ENCODE measurements at places on chromosomes 6 and 20.

DNA sequence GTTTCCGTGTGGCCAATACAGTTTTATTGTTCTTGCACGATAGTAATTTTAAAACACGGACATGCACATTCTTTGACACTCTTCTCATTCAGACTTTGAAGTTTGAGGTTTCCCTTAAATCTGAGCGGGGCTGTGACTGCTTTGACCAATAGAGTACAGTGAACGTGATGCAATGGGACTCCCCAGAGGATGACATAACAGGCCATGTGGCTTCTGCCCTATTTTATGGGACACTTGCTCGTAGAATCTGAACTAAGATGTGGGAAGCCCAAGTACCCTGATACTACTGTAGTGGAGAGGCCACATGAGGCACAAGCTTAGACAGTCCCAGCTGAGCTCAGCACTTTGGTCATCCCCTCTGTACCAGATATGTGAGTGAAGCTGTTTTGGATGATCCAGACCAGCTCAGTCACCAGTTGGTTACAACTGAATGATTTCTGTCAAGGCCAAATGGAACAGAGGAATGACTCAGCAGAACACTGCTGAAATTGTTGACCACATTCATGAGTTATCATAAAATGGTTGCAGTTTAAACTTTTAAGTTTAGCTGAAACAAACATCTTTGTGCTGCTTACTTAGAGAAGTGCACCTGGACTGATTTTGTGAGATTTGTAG, 279.4 kb downstream of the RFPL4B start:
- no peak for DNase-seq

- DNase-seq = no peak
These were observed 42.4 kb downstream of the MYT1 start for GRCh38 chr20:64206614-64207013.

GRCh38 chr6:37495244-37495934, 4.3 kb downstream of the CCDC167 start:
- peak; percentile 56 for DNase-seq

GRCh38 chr6:4289770-4290320, 154.5 kb upstream of the ECI2 start:
- no peak for DNase-seq

DNA sequence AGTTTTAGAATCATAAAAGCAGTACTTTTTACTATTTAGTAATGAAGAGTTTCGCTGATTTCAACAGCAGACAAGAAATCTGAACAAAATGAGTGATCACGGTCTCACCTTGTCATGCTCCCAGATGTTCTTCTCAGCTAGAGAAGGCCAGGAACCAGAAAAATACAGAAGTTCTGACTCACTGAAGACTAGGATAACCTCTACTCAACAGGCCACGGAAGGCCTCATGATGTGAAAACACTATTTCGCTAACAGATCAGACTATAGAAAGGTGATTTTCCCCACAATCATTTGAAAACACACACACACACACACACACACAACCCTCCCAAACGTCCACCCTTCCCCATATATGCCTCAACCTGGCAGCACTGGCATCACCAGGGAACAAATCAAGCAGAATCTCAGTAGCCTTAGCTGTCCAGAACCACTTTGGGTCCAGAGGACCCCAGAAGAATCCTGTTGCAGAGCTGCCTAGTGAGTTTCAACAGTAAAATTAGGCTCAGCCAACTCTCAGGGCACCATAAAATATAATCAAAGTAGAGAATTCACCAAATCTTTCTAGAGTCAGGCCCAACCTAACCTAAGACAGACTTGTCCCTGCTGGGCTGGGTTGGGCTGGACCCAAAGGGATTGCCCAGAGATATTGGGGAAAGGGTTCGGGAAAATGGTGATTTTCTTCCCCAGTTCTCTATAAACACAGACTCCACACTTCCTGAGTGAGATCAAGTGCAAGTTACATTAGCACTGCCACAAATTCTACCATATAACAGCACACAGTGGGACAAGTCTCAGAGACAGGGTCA, 7.9 kb downstream of the EXOC2 start:
- DNase-seq = peak; percentile 35

- no peak for DNase-seq
These were observed 11.4 kb downstream of the GPX5 start for GRCh38 chr6:28537065-28537464.

DNA sequence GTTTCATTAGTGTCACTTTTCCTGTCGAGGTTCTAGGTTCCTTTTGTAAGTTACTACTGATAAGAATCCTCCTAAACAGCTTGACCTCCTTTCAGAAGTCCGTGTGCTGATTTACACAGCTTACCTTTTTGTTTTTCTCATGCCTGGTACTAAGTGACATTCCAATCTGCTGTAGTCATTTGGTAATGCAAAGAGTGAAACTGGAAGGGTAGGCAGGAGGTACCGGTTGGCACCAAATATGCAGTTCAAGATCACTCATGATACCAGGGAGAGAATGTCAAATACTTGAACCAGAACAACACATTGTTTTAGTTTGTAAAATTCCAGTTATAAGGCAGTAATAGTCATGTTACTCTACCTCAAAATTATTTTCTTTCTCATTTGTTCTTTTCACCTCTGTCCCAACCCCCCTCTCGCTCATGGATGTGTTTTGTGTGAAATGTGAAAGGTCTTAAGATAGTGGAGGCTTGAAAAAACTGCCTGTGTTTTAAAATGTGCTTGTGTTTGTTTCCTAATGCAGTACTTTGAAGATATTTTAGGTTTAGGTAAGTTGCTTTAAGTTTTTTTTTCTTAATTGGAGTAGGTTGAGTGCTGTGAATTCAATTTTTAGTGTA, 23.2 kb downstream of the AFDN start:
- no peak for DNase-seq

DNA sequence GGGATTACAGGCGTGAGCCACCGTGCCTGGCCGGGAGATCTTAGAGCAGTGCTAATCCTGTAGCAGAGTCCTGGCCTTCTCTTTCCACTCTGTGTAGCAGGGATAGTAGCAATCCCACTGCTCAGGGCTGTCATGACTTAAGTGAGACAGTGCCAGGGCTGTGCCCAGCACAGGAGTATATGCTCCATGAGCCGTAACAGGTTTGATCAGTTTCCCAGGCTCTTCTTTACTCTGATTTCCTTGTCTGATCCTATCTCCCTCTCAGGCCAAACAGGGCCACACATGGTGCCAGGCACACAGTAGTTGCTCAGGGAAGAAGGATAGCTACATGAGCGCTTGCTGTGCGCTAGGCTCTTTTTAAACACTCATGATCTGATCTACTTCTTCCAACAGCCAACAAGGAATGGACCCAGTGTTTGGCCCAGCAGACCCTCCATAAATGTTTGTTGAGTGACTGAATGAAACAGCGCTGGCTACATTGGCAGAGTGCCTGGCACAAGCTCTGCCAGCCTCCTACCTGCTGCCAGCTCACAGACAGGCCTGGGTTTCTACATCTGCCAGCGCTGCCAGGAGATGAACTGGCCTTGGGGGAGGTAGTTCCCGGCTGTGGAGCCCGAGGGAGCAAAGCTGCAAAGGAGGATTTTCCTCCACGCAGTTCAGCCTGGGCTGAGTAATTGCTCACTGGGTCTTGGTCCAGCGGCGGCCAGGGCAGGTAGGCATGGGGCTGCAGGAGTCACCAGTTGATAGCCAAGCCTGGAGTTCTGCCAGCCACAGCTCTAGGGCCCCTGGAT, 36.9 kb downstream of the SNAI1 start:
- DNase-seq = no peak

DNA sequence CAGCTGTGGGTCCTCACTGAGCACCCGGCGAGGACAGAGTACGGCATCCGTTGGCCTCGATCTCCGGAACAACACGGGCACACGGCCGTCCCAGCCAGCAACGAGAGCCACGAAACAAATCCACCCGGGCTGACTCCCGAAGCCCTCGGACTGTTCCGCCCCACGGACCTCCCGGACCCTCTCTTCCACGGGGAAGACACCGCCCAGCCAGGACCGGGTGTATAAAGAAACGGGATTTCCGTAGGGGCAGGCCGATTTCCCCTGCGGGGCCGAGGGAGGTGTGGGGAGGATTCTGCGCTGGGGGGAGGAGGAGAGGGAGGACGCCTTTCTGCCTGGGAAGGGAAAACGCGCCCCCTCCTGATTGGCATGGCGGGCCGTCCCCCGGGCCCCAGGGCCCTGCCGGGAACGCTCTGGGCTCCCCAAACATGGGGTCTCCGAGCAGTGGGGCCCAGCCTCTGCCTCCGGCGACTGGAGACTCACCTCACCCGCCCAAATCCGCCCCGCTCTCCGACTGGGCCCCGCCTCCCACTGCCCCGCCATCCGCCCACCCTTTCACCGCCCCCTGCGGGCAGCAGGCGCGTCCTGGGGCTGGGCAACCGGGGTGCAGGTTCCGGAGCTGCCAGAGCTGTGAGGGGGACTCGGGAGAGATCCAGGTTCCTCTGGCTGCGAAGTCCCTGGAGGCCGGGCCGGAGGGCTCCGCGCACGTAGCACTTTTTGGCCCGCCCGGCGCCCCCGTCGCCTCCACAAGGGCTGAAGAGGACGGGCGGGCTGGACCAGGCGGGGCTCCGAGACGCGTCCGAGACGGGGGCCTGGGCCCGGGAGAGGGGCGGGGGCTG, 679 bp upstream of the PPDPF start:
- DNase-seq = peak; percentile 67

- no peak for DNase-seq
These were observed 2.6 kb upstream of the NOTCH4 start for GRCh38 chr6:32226434-32226833.

DNA sequence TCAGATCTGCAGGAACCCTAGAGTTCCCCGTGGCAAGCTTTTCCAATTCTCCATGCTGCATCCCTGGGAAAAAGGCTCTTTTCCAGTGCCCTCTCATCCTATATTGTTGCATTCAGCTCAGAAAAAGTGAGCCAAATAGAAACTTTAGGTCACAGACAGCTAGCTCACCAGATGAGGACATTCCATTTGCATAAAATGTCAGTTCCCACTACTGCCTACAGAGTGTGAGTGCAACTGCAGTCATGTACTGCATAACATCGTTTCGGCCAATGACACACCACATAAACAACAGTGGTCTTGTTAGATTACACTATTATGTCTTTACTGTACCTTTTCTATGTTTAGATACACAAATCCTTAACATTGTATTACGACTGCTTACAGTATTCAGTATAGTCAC, 8.6 kb downstream of the HS3ST5 start:
- no peak for DNase-seq

DNA sequence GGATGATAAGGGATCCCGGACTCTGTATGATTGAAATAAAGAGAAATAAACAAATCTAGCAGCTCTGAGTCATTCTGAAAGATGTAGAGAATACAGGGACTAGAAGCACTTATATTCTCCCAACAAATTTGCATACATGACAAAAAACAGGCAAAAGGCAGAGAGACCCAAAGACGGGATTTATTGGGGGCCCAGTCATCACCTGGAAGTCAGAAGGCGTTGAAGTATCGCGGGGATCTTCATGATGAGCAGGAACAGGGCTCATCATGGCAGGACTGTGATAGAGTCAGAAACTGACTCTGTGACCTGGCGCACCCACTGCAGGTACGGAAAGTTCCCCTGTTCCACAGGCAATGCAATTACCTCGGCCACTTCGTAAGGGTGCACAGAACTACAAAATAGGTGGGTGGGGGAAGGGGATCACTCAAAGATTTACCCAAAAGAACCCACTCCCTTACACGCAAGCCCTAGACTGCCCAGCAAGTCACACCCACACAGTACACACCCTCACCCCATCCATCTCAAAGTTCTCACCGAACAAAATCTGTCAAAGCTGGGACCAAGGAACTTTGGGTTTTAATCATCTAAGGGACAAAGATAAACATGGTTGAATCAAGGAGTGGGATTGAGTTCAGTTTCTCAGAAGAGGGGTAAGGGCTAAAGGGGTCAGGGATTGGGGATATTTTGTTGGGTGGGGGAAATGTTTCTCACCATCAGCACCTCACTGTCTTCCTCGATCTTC, 1.4 kb downstream of the CUTA start:
- DNase-seq = peak; percentile 58

DNA sequence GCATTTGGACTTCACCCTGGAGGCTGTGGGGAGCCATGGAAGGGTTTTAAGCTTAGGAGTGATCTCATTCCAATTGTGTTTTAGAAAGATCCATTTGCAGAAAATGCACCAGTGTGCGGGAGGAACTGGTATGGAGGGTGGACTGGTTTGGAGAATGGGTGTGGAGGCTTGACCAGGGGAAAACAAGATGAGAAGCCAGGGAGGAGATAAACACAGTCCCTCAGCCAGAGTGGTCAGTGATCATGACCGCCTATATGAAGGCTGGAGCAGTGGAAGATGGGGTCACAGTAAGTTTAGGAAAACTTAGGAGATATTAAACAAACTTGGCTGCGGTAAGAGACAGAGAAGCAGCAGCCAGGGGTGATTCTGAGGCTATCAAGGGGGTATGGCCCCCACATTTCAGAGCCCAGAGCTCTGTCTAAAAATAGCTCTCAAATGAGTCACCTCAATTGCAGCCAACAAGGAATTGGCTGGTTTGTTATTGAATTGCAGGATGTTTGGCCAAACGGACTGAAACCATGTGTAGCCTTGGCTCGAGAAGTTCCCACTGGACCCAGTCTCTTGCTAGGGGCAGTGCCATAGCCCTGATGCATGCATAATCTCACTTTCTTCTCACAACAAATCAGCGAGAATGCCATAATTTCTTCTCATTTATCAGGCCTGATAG, 159.9 kb upstream of the TOP1 start:
- no peak for DNase-seq

DNA sequence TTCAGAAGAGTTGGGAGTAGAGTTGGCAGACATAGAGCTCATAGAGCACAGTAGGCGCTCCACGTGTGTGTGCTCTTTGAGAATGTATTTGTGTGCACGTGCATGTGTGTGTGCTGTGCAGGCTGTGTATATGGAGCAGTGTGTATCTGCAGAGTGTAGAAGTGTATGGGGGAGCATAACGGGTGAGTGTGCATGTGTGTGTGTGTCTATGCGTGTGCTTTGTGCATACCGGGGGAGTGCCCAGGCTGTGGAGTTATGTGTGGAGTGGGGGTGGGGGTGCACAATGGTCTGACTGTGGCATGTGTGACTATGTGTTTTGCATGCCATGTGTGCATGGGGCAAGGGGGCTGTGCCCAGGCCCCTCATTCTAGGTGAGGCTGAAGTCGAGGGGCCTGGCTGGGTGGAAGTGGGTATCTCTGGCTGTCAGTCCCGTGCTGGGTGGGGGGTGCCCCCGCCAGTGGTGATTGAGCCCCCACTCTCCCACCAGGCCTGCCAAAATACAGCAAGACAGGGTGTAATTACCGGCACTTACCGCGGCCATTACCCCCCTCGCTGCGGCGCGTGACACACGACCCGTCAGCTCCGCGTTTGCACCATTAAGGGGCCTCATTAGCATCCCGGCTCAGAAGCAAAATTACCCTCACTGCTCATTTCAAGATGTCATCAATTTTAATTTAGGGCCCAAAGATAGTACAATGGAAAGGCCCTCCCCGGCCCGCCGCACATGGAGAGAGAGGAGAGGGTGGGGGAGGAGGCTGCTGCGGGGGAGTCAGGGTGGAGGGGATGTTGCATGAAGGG, 39.1 kb downstream of the MDFI start:
- DNase-seq = no peak

- no peak for DNase-seq
These were observed 23.6 kb upstream of the APCDD1L start for GRCh38 chr20:58538752-58539151.

Measured in activated naive CD4-positive, alpha-beta T cell treated with Interleukin-2 at 50 U/mL for 16 hours (primary cell).